Naive B cell (primary cell): ENCODE measurements at places on chromosomes 16 and 17. TPM values are rescaled to one million over a fixed set of nuclear protein-coding genes. Genes with fewer than 3 reads are reported as not detected.

- no peak for DNase-seq
These were observed 26.0 kb upstream of the ITGB4 start for GRCh38 chr17:75695141-75695829.

Gene USP31
- polyA plus RNA-seq, result not detected

Gene C16orf92
- not detected for polyA plus RNA-seq

Gene LDAF1
- 22.1 TPM for polyA plus RNA-seq

Gene MEOX1
- not detected for polyA plus RNA-seq
